ENCODE measurements at places on chromosomes 6 and 20.

GRCh38 chr6:20092071-20092566, 120.2 kb downstream of the MBOAT1 start:
- DNase-seq, result no peak

DNA sequence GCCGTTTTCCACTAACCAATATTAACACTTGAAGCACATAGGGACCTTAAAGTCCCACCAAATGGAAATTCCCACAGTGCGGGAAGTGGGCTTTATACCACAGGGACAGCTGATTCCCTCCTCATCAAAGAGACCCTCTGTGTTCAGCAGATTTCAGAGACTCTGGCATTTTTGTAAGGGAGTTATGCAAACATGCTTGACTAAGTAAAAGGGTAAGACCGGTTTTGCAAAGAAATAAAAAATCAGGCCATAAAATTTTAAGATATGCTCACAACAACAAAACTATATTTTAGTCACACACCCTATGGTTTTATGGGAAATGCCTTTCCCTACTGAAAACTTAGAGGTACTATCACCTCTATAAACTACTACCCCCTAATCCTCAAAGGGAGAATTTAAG, 45.4 kb upstream of the SPTLC3 start:
- DNase-seq, result no peak

GRCh38 chr20:44104798-44105517, 82.0 kb downstream of the JPH2 start:
- no peak for DNase-seq

GRCh38 chr20:51162015-51162414, 139.1 kb upstream of the KCNG1 start:
- DNase-seq, result no peak

GRCh38 chr20:13877793-13878192, 93.0 kb downstream of the NDUFAF5 start:
- DNase-seq, result no peak

GRCh38 chr6:163565140-163565539, 150.6 kb downstream of the QKI start:
- DNase-seq, result no peak

DNA sequence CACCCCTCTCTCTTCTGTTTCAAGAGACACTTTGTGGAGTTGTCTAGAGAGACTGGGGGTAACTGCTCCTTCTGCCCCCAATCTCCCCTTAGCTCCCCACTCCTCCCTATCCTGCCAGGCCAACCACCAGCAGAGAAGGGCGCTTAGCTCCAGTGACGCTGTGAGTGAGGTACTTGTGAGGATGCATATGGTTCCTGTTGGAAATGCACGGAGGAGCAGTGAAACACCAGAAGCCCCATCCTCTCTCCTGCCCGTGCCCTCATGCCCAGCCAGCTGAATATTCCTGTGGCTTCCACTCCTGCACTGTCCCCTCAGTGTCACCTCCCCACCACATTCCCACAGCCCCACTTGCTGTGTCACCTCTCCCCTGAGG, 11.9 kb downstream of the NT5E start:
- DNase-seq, result no peak

GRCh38 chr6:115583290-115583689, 477.4 kb downstream of the FRK start:
- no peak for DNase-seq
